Right atrium auricular region (tissue), 2 donors: ENCODE measurements at places on chromosomes 3 and 15. TPM values are rescaled to one million over a fixed set of nuclear protein-coding genes. Genes with fewer than 3 reads are reported as not detected.

The FAM131A gene
- total RNA-seq = 45.8 TPM

The ALCAM gene
- total RNA-seq = 16.5 TPM

The TMEM89 gene
- total RNA-seq = not detected

GRCh38 chr15:93152360-93152759 is 63.3 kb upstream of the RGMA start:
- DNase-seq = no peak

DNA sequence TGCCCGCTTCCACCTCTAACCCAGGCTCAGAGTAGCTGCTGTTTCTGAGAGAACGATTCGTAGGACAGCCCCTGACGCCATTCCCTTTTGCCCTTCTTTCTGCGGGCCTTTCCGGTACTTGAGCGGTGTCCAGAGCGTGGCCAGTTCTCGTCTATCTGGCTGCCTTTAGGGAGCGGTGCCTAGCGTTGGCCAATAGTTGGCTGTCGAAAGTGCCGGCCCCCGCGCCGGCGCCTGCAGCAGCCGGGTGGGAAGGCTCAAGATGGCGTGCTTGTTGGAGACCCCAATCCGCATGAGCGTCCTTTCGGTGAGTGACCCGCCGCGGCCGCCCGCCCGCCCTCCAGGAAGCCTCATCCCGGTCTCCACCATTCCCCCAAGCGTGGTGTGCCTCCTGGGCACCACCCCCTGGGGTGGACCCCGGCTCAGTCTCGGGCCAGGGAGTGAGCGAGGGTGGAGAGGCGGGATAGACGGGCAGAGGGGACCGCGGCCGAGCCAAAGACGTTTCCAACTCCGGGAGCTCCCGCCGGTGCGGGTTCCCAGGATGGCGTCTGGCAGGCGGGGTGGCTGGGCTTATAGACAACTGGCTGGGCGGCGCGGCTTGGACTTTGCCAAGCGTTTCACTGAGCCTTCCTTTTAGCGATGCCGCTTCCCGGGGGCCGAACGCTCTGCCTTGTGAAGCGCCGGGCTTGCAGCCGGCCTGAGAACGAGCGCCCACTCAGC is at the start of gene ARMC8:
Gene ARMC8, plus strand, starts transcription at position 6 of the 717 bp plus-strand sequence. Its CDS starts 254 bp downstream, at position 260.
- peak; percentile 67 for DNase-seq

DNA sequence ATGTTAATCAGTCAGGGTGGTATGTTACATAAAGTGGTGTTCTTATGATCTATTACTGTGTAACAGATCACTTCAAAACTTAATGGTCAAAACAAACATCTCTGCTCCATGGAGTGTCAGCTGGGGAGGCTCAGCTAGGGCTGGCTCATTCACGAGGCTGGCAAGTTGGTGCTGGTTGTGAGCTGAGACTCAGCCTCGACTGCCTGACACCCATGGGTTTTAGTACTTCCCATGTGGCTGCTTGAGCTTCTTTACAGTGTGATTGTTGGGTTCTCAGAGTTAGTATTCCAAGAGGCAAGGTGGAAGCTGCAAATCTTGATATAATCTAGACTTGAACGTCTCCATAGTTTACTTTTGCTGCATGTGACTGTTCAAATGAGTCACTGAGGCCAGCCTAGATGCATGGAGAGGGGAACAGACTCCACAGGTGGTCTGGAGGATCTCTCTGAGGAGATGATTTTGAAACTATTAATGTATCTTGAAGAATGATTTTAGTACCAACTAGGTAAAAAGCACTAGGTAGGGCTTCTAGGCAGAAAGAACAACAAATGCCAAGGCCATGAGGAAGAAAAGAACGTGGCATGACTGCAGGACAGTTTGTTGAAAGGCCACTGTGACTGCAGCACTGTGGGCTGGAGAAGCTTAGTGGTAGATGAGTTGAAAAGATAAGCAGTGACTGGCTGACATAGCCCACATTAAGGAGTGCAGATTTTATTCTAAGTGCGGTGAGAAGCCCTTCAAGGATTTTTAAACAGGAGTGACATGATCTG is 281.1 kb upstream of the PROK2 start:
- DNase-seq = no peak

DNA sequence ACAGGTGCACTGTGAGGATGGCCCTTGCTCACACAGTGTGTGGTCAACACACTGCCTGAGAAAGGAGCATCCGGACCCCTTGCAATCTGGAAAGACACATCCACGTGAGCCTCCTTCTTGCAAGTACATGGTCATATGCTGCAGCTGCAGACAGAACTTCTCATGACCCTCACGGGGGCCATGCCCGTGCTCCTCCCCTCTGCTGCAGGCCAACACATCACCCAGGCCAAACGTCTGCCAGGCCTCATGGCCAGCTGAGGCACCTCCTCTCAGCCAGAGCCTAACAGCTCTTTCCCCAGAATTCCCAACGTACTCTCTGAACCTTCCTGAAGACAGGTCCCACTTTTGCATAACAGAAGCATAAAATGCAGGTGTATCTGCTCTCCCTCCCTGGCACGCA is 25.3 kb downstream of the SLC41A3 start:
- DNase-seq = no peak

DNA sequence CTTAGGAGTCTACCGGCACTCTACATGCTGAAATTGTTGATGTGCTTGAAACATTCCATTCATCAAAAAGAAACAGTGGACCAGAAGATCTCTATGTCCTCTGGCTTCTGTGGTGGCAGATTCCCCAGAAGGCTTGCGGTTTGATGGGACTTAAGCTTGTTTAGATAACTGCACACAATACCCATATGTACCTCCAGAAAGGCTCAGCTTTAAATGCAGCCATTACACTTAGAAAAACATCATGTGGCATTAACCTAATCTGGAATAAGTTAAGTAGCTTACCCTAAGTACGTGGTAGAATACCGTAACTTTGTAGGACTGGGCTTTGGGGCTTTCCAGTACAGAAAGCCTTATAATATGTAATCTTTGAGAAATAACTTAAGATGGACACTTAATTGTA is 187.3 kb downstream of the RBMS3 start:
- DNase-seq = no peak

DNA sequence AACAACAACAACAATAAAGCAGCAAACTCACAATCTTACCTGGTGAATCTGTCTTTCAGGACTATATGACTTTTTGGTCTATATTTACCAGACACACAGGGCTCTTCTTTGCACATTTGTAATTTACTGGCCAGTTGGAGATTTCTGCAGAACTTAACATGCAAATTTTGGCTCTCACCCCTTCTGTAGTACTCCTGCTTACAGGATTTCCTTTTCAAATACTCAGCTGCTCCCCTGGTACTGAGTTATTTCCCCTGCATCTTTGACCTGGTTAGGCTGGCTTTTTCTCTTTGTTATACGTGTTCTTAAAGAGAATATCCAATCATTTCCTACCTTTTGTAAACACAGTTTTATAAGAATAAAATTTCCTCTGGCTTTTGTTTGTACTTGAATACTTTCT is 228.0 kb downstream of the MBNL1 start:
- no peak for DNase-seq

DNA sequence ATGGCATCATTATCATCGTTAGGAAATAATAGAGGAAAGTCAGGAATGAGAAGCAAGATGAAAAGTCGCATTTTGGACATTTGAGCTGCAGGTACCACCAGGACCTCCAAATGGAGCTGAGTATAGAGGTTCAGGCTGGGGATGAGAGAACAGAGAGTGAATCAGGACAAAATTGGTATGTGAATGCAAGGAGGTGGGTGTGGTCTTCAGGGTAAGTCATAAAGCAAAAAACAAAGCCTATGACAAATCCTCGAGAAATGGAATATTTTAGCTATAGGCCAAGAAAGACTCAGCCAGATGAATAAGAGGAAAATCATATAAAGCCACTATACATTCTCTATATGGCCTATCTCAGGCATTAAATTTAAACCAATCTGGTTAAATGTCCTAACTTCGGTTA is 841.3 kb downstream of the ROBO1 start:
- no peak for DNase-seq
